Camera-type eye (tissue), 1 donor: ENCODE measurements at places on chromosomes 5 and 9. TPM values are rescaled to one million over a fixed set of nuclear protein-coding genes. Genes with fewer than 3 reads are reported as not detected.

The PLPP7 gene
- 15.3 TPM for total RNA-seq

The ZNF354C gene
- 38.3 TPM for total RNA-seq

The S1PR3 gene
- total RNA-seq: 59.5 TPM

The PCDHAC2 gene
- total RNA-seq: 39.0 TPM

The C5orf58 gene
- not detected for total RNA-seq

The ELAVL2 gene
- 37.8 TPM for total RNA-seq

The FUT7 gene
- not detected for total RNA-seq

The FGD3 gene
- total RNA-seq: 5.6 TPM

The BTNL9 gene
- 4.7 TPM for total RNA-seq

The WNT8A gene
- not detected for total RNA-seq

The SEMA5A gene
- 69.0 TPM for total RNA-seq

The GABRB2 gene
- total RNA-seq: 16.1 TPM

The SIGMAR1 gene
- total RNA-seq: 45.1 TPM

The IL31RA gene
- total RNA-seq: 1.0 TPM

The ACTL7A gene
- not detected for total RNA-seq

The DDX4 gene
- not detected for total RNA-seq

The ALDH1B1 gene
- total RNA-seq: 13.5 TPM

The OTP gene
- not detected for total RNA-seq

The ADAMTS12 gene
- 28.0 TPM for total RNA-seq

The RIGI gene
- total RNA-seq: 10.2 TPM

The TAS2R1 gene
- total RNA-seq: not detected

The ARID3C gene
- not detected for total RNA-seq

The SPINK4 gene
- not detected for total RNA-seq

The EPB41L4B gene
- total RNA-seq: 8.9 TPM

The LMNB1 gene
- total RNA-seq: 106 TPM

The KLHL3 gene
- 23.7 TPM for total RNA-seq

The LCN1 gene
- total RNA-seq: 13.0 TPM

The DROSHA gene
- 113 TPM for total RNA-seq

The MAMDC2 gene
- 20.3 TPM for total RNA-seq

The WDR70 gene
- 60.6 TPM for total RNA-seq

The HAPLN1 gene
- 4.8 TPM for total RNA-seq

The PDE8B gene
- 5.7 TPM for total RNA-seq

The GPX8 gene
- total RNA-seq: 58.7 TPM

The GBGT1 gene
- 10.4 TPM for total RNA-seq

The GABRA1 gene
- 16.5 TPM for total RNA-seq

The CCDC187 gene
- total RNA-seq: 0.66 TPM

The PRSS3 gene
- not detected for total RNA-seq

The TUT7 gene
- 41.8 TPM for total RNA-seq

The CRB2 gene
- 36.4 TPM for total RNA-seq

The TTC39B gene
- total RNA-seq: 17.4 TPM
